ENCODE measurements at places on chromosomes 4 and X.

DNA sequence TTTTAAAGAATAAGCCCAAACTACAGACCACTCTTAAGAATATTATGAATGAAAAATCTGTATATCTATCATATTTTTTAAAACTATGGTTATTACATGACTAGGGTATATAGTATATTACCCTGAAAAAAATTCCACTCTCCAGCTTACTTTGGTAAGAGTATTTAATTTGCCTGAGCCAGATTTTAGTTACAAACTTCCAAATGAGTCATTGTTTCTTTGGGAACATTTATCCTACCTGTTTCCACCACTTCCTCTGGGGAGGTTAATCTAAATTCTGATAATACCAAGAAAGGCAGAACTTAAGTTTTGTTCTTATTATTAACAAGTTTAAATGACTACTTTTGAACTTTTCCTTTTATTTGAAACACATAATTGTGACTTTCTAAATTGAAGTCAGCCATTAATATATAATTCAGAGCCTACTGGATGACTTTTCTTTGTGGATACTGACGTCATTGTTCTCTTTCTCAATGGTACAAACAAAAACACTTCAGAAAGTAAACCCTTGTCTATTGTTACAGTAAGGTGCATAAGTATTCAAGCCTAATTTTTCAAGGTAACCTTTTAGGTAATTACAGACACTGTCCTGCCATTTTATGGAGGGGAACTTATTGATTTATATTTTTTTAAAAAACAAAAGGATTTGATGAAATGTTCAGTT is 135.6 kb upstream of the TLL1 start:
- H3K27me3 ChIP-seq = no peaks in the 10 kb centered on the region
- no peak for DNase-seq
- no peak overlapping the region for H3K27ac ChIP-seq
- no peaks in the 10 kb centered on the region for H3K4me1 ChIP-seq
- H3K36me3 ChIP-seq = no peaks in the 10 kb centered on the region

GRCh38 chrX:23557070-23557469 is 110.2 kb upstream of the PRDX4 start:
- no peaks in the 10 kb centered on the region for H3K4me1 ChIP-seq
- H3K27ac ChIP-seq = no peak overlapping the region
- no peaks in the 10 kb centered on the region for H3K36me3 ChIP-seq

GRCh38 chr4:78707268-78707667 is 68.9 kb upstream of the BMP2K start:
- H3K27me3 ChIP-seq = no peaks in the 10 kb centered on the region
- H3K36me3 ChIP-seq = no peaks in the 10 kb centered on the region
- no peaks in the 10 kb centered on the region for H3K4me1 ChIP-seq
- H3K27ac ChIP-seq = no peak overlapping the region
- no peak for DNase-seq
- H3K4me3 ChIP-seq = no peak overlapping the region

- peak within 1 kb of the TSS; percentile 47 for H3K27ac ChIP-seq
- H3K4me3 ChIP-seq = peak within 1 kb of the TSS; percentile 87
- no peaks in the 10 kb centered on the region for H3K4me1 ChIP-seq
- no peaks in the 10 kb centered on the region for H3K36me3 ChIP-seq
These were observed at the start of gene FAM199X for GRCh38 chrX:104165894-104166734. Gene FAM199X, plus strand, starts transcription at chrX:104166453. Its CDS starts 333 bp downstream, at chrX:104166786.

DNA sequence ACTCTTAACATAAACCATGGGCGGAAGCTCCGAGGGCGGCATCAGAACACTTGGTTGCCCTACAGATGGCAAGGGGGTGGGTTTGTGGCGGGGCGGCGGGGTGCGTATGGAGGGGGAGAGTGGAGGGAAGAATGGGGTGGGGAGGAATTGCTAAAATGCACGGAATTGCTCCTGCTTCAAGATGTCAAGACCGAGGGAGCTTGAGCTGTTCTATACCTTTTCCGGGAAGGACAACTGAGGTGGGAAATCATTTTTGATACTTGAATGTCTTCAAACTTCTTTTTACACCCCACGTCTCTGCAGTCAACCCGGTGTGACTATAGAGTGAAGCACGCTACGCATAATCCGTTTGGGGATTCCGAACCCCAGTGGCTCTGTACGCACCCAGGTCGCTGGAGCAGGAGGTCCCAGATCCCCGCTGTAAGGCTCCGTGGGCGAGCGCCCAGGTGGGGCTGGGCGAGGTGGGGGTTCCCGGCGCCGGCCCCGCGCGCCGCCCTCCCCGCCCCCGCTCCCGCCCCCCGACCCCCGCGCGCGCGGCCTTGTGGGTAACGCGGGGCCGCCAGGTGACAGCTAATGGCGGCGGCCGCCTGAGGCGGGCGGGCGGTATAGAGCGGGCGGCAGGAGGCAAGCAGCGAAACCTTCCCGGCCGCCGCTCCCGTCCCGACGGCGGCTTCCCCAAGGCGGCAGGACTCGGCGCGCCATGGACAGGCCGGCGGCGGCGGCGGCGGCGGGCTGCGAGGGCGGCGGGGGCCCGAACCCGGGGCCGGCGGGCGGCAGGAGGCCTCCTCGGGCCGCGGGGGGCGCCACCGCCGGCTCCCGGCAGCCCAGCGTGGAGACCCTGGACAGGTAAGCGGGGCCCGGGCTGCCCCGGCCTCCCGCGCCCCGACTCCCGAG is at the start of gene MTMR1:
MTMR1 (plus strand) TSS at position 566 of the 894 bp plus-strand sequence; CDS start at position 701, 135 bp downstream.
- H3K27ac ChIP-seq = no peak within 1 kb of the TSS
- no peaks in the 10 kb centered on the region for H3K27me3 ChIP-seq
- H3K4me3 ChIP-seq = peak within 1 kb of the TSS; percentile 84
- H3K36me3 ChIP-seq = no peaks in the 10 kb centered on the region

- peaks cover 32% of the 10 kb centered on the region for H3K4me1 ChIP-seq
- DNase-seq = no peak
- H3K27me3 ChIP-seq = peaks cover 84% of the 10 kb centered on the region
- no peak overlapping the region for H3K27ac ChIP-seq
- no peak overlapping the region for H3K4me3 ChIP-seq
These were observed 5.0 kb downstream of the PITX2 start for GRCh38 chr4:110617646-110618580.

All from H1 (cell line).